Stimulated activated CD8-positive, alpha-beta memory T cell treated with anti-CD3 and anti-CD28 coated beads, Interleukin-4, amount 100 ng/mL, for 48 hours (primary cell): ENCODE measurements at places on chromosomes 7 and 10.
A peak's percentile ranks its signal among the peaks of the same experiment; 100 is the strongest.

GRCh38 chr7:139699640-139700504 is 77.9 kb downstream of the HIPK2 start:
- peak; percentile 39 for DNase-seq

- no peak for DNase-seq
These were observed 140.2 kb downstream of the AUTS2 start for GRCh38 chr7:69738396-69738951.

- DNase-seq, result no peak
These were observed 40.0 kb upstream of the LOXL4 start for GRCh38 chr10:98307916-98308541.

GRCh38 chr7:95250571-95250970 is 73.8 kb downstream of the PON1 start:
- no peak for DNase-seq

DNA sequence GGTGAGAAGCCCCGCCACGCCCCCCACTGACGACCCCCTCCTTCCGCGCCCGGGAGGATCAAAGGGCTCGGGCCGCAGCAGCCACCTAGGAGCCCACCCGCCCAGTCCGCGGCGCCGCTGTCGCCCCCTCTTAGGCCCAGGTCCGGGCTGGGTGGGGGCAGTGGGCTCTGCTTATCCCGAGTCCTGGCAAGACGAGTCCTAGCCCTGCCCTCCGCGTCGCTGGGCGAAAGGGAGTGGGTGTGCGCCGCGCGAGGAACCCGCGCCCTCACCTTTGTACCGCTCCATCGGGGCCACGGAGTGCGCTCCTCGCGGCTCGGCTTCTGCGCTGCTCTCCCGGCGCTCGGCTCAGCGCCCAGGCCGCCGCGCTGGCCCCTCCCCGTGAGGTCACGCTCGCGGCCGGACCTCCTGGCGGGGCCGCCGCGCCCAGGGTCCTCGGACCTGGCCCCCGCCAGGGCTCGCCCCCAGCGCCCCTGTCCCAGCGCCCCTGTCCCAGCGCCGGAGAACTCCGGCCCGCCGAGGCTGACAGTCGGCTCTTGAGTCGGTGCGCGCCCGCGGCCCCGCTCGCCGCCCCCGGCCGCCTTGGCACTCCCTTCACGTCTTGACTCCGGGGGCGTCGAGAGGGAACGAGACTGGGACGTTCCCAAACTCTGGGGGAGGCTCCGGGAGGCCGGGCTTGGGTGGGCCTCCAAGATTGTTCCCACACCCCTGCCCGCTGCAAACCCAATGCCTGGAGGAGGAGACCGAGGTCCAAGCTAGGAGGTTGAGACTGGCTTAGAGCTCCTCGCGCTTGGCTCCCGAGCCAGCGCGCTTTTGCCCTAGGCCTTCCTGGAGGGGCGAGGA is at the start of gene AFAP1L2:
TSS of gene AFAP1L2 (minus strand) at position 332 of the 840 bp plus-strand sequence. CDS start at position 285, 47 bp downstream.
- DNase-seq, result no peak

- DNase-seq, result no peak
These were observed 175.2 kb upstream of the PPP2R2D start for GRCh38 chr10:131725581-131726069.

- no peak for DNase-seq
These were observed 154.6 kb upstream of the NPVF start for GRCh38 chr7:25382869-25383268.

GRCh38 chr10:109982812-109983211 is 25.0 kb upstream of the ADD3 start:
- no peak for DNase-seq

DNA sequence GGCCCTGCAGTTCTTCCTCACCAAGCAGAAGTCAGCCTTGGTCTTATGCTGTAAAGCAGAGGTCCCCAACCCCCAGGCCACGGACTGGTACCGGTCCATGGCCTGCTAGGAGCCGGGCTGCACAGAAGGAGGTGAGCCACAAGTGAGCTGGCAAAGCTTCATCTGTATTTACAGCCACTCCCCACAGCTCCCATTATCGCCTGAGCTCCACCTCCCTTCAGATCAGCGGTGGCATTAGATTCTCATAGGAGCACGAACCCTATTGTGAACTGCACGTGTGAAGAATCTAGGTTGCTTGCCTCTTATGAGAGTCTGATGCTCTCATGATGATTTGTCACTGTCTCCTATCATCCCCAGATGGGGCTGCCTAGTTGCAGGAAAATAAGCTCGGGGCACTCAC is 87.6 kb upstream of the NEBL start:
- no peak for DNase-seq

DNA sequence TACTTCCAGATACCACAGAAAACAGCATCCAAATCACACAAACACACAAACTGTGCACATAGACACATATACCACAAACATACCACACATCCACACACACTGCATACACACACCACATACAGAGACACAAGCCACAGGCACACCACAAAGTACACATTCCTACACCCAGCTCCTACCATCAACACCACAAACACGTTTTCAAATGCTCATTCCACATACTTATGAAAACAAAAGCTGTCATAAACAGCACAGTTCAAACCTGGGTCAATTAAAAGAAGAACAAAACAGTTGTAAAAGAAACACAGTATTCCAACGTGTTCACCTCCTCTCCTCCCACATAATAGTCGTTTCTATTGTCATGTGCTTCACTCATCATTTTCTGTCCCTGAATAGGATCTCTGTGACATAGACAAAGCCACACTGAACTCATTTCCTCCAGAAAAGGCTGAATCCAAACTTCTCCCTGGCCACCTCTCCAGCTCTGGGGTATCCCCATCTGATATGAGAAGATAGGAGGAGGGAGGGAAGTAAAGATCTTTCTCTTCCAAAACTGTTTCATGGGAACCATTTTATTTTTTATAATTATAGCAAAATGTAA is 89.2 kb downstream of the CXCL12 start:
- DNase-seq, result no peak

DNA sequence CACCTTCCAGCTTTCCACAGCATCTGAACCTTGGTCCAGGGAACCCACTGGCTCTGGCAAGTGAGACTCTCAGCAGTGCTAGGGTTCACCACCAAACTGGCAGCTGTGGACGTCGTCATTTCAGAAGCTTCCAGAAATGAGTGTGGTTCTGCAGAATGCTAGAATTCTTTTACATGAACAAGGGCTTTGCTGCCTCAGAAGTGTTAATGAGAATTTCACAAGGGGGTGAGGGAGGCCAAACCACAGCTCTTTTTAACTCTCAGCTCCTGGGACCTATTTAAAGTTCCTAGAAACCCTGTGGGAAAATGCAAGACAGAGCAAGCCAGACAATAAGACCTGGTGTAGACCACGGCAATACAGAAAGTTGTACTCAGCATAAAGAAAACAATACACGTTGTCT is 129.3 kb upstream of the BET1 start:
- no peak for DNase-seq

GRCh38 chr7:43905209-43905946 is 1.0 kb downstream of the URGCP start:
- no peak for DNase-seq

DNA sequence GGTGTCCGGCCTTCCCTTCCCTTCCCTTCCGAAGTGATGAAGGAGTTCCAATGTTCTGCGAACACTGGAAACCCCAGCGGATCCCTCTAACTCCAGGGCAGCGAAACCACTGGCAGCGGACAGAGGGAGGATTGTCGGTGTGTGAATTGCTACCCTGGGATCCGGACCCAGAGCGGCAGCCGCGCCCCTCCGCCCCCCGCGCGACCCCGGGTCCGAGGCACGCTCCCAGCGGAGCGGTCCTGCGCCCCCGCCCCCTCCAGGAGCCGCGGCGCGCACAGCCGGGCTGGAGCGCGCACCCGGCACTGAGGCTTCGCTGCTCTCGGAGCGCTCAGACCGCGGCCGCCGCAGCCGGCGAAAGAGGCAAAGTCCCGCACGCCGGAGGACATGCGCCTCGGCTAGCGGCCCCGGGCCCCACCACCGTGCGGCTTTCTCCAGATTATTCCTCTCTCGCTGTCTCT is at the start of gene PTPRZ1:
TSS of gene PTPRZ1 (plus strand) at position 331 of the 458 bp plus-strand sequence. CDS start 339 bp downstream, outside the sequence.
- peak; percentile 20 for DNase-seq

- DNase-seq, result no peak
These were observed 65.9 kb upstream of the A1CF start for GRCh38 chr10:50951365-50951764.

DNA sequence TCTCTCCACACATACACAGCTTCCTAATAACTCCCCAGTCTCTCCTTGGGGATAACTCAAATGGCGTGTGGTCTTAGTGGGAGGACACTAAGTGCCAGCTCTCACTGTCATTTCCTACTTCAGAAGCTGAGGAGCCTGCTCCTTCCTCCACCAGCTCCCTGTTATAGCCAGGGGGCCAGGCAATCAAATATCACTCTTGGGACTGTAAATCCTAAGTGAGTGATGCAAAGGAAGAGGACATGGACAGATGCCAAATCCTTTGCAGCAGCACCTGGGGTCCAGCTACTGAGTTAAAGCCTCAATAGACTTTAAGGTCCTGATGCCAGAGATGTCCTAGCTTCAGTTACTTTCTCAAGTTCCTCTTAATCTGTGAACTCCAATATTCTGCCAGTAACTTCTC is 34.1 kb downstream of the SEM1 start:
- DNase-seq, result no peak

GRCh38 chr10:57351076-57351475 is 916.6 kb downstream of the IPMK start:
- no peak for DNase-seq

- DNase-seq, result no peak
These were observed 116.1 kb downstream of the HIBADH start for GRCh38 chr7:27546610-27547009.

GRCh38 chr10:89219513-89220218 is 12.5 kb upstream of the CH25H start:
- DNase-seq, result no peak

DNA sequence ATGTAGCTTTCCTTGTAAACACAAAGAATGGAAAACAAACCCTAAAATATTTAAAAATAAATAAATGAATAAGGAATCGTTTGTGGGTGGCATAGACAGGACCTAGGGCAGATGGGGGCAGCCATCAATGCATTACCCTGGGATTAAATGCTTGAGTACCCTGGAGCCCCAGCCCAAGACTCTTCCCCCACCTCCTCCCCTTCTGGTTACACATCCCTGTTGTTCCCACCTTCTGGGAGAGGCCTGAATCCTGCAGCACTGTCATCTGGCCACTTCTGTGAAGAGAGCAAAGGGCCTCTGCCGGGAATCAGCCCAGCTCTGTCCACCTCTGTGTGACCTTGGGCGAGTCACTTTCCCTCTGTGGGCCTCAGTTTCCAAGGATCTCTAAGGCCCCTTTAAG is 61.6 kb upstream of the COL13A1 start:
- DNase-seq, result no peak

DNA sequence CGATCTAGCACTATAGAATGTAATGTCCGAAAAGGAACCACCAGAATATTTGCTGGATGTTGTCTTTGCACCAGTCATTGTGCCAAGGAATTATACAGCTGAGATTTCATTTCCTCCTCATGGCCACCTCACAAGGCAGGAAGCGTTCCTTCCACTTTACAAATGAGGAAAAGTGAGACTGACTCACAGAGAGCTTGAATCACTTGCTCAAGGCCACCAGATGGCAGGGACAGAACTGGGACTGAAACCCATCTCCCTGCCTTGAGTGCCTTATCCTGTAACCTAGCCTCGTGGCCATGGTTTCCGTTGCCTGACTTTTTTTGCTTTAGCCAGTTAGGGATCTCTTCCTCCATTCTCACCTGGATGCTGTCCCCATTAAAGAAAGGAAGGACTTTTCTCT is 44.7 kb upstream of the PDZD8 start:
- DNase-seq, result no peak

DNA sequence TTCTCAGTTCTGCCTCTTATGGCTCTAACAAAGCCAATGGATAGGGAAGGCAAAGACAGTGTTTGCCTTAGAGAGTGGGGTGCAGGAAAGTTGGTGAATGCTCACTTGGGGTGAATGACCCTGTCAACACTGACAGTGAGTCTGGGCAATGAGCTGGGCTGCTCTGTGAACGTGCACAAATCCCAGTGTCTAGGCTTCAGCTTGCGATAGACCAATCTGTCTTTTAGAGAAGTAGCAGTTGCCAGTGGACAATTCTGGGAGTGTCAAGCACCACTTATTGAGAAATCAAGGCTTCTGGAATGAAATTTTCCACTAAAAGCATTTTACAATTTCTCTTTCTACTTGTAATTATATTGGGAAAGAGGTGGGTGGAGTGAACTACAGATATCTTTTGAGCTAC is 141.4 kb downstream of the HERPUD2 start:
- no peak for DNase-seq

DNA sequence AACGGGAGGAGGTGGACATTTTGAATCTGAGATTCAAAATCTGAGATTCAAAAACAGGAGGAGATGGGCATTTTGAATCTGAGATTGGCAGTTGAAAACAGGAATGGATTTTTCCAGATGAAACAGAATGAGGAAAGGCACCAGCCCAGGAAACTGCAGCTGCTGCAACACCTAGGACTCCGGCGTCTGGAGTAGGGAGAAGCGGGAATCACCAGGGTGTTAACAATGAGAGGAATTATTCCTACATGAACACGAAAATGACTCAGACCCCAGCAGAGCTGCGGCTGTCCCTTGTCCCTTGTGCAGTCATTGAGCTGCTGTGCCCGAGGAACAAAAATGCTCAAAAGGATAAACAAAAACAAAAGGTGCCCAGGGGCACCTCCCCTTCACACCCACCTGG is 59.9 kb upstream of the KAT6B start:
- DNase-seq, result no peak

DNA sequence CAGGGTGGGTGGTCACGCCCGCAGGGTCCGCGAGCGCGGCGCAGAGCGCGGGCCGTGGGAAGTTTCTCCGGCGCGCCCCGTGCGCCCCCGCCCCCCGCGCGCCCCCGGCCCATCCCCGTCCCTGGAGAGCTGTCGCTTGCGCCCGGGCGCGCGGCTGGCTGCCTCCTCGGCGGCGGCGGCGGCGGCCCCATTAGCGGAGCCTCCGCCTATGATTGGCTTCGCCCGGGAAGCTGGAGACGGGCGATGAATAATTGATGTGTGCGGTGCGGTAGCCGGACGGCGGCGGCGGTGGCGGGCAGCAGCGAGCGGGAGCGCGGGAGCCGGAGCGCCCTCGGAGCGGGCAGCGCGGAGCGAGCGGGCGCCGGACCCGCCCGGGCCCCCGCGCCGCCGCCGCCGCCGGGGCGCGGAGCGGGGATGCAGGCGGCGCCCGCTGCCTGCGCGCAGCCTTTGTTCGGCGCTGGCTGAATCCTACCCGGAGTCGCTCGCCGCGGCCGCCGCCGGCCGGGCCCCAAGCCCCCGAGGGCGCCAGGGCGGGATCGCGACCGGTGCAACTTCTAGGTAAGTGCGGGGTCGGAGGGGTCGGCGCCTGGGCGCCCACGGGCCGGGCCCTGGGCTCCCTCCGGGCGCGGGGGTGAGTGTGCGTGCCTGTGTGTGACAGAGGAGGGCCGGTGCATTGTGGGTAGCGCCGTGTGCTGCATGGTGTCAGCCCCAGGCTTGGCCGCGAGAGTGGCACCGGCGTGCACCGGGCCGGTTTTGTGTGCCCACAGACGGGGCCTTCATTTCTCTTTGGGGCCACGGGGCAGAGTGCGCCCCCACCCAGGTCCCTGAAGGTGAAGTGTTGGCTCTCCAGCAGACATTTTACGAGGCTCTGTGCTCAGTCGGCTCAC is 103.8 kb upstream of the PPIF start:
- DNase-seq, result peak; percentile 74
